ENCODE measurements at places on chromosomes 6 and 20. TPM values are rescaled to one million over a fixed set of nuclear protein-coding genes. Genes with fewer than 3 reads are reported as not detected.

- H3K4me1 ChIP-seq = no peaks in the 10 kb centered on the region
- no peak for DNase-seq
These were observed 143.9 kb upstream of the INSM1 start for GRCh38 chr20:20223981-20224380.

DNA sequence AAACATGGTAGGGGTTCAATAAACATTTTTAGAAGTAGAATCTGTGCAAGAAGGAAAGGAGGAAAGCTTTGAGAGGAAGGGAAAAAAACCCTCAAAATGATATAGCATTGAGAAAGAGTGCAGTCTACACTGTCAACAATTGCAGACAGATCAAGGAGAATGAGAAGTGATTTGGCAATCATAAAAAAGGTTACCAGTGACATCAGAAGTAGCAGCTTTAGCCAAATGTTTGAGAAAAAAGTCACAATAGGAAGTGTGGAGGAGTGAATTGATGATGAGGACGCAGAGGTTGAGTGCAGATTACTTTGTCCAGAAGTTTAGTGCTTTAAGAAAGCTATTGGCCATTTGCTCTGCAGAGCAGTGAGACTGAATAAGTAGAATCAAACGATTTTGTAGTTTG, 155.0 kb downstream of the GJA1 start:
- H3K27me3 ChIP-seq = no peaks in the 10 kb centered on the region
- no peaks in the 10 kb centered on the region for H3K4me1 ChIP-seq
- no peak overlapping the region for H3K4me3 ChIP-seq
- no peak for DNase-seq
- H3K27ac ChIP-seq = no peak overlapping the region
- no peaks in the 10 kb centered on the region for H3K36me3 ChIP-seq

DNA sequence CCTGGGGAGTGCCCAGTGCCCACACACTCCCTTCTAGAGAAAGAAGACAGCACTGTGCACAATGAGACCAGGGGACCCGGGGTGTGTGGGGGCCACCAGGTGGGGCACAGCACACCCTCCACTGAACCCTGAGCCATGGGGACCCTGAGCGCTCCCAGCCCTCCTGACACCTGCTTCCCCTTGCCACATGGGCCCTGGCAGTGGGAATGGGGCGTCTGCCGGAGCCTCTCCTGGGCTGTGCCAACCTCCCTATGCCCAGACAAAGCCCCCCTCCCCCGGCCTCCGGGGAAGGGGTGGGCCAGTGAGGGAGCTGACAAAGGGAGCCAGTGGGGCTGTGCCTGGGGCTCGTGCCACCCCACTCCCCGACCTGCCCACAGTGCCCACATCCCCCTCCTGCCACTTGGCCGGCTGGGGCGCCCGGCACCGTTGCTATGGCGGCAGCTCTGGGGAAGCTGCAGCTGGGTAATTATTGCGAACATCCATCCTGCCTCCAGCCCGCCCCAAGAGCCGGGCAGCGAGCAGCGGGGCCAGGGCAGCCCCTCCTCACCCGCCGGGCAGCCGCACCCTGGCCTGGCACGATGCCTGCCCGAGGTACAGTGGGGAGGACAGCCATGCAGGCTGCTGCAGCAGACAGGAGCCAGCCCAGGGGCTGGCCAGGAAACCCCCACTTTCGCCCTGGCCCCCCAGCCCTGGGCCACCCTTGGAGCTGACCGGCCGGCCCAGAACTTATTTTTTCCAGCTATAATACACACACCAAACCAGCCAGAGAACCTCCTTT, 41.9 kb upstream of the NOL4L start:
- no peak overlapping the region for H3K4me3 ChIP-seq
- no peak overlapping the region for H3K27ac ChIP-seq
- H3K36me3 ChIP-seq = no peaks in the 10 kb centered on the region
- DNase-seq = no peak

GRCh38 chr6:68726337-68726736, 91.3 kb downstream of the ADGRB3 start:
- no peak overlapping the region for H3K4me3 ChIP-seq
- no peak for DNase-seq
- no peaks in the 10 kb centered on the region for H3K4me1 ChIP-seq
- H3K27ac ChIP-seq = no peak overlapping the region
- H3K27me3 ChIP-seq = no peaks in the 10 kb centered on the region

- H3K27me3 ChIP-seq = peaks cover 73% of the 10 kb centered on the region
- H3K36me3 ChIP-seq = no peaks in the 10 kb centered on the region
- peak overlapping the region; percentile 90 for H3K4me3 ChIP-seq
- peak; percentile 20 for DNase-seq
- peaks cover 11% of the 10 kb centered on the region for H3K4me1 ChIP-seq
These were observed 416 bp downstream of the PTPRK start for GRCh38 chr6:128519931-128520435.

EEF1A2 gene
- total RNA-seq = 1.4 TPM

PDRG1 gene
- total RNA-seq = 16.4 TPM

DNA sequence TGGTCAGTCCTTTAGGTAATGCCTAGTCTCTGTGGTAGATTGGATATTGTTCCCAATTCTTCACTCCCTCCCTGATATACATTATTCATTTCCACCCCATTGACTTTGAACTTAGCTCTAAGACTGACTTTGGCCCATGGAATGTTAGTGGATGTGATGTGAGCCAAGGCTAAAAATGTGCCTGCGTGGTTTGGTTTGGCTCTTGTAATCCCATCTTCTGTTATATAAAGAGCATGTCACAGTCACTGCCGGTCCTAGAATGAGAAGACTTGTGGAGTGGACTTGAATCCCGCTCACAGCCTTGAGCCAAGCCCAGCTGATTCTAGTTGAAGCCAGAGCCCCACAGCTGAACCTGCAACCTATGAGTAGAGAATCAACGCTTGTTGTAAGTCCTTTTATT, 23.6 kb upstream of the DNAAF9 start:
- no peaks in the 10 kb centered on the region for H3K4me1 ChIP-seq
- H3K27me3 ChIP-seq = peaks cover 23% of the 10 kb centered on the region
- no peak overlapping the region for H3K4me3 ChIP-seq
- DNase-seq = no peak
- no peak overlapping the region for H3K27ac ChIP-seq

- H3K4me3 ChIP-seq = no peak overlapping the region
- no peak overlapping the region for H3K27ac ChIP-seq
- peaks cover 3% of the 10 kb centered on the region for H3K36me3 ChIP-seq
- no peak for DNase-seq
- peaks cover 4% of the 10 kb centered on the region for H3K4me1 ChIP-seq
- H3K27me3 ChIP-seq = peaks cover 7% of the 10 kb centered on the region
These were observed 3.7 kb upstream of the FASTKD5 start for GRCh38 chr20:3163099-3164042.

BANF2 gene
- total RNA-seq = not detected

DNA sequence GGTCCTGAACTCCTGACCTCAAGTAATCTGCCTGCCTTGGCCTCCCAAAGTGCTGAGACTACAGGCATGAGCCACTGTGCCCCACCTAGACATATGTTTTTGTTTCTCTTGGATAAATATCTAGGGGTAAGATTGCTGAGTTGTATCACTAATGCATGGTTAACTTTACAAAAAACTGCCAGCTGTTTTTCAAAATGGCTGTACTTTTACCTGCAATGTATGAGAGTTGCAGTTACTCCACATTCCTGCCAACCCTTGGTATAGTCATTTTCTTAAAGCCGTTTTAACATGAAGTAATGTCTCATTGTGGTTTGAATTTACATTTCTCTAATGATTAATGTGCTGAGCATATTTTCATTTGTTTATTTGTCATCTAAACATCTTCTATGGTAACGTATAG, 289.7 kb downstream of the UTRN start:
- H3K27ac ChIP-seq = no peak overlapping the region
- no peaks in the 10 kb centered on the region for H3K27me3 ChIP-seq
- no peak overlapping the region for H3K4me3 ChIP-seq
- no peak for DNase-seq
- H3K36me3 ChIP-seq = peaks cover 61% of the 10 kb centered on the region
- H3K4me1 ChIP-seq = peaks cover 17% of the 10 kb centered on the region

DNA sequence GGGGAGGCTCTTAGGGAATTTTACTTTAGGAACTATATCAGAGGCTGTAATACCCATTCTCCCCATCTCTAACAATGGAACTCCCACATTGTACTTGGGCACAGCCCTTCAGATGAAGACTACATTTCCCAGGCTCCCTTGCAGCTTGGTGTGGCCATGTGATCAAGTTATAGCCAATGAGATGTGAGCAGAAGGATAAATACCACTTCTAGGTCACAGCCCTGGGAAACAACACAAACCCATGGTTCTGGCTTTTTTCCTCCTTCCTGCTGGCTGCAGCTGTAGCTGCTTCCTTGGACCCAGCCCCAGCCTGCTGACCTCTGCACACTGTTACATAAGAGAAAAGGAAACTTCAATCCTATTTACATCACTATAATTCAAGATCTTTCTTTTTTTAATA, 445.9 kb upstream of the JARID2 start:
- H3K4me1 ChIP-seq = peaks cover 9% of the 10 kb centered on the region
- H3K27ac ChIP-seq = no peak overlapping the region
- H3K27me3 ChIP-seq = peaks cover 5% of the 10 kb centered on the region
- H3K36me3 ChIP-seq = no peaks in the 10 kb centered on the region
- no peak for DNase-seq

DNA sequence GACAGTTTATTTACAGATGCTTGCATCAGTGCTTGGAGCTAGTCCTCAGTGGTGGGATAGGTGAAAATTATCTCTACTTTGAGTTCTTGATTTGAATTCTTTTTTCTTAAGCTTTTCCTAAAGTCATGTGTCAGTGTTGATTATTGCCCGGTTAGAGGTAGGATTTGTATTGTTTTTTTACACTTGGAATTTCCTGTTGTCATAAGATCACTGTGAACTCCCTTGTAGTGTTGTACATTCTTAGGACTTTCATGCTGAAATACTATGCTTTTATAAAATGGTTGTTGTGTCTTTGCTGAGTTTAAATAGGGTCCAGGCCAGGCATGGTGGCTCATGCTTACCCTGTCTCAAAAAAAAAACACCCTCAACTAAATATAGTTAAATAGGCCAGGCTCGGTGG, 20.3 kb downstream of the ASXL1 start:
- H3K4me1 ChIP-seq = peaks cover 3% of the 10 kb centered on the region
- no peak overlapping the region for H3K4me3 ChIP-seq
- H3K27me3 ChIP-seq = no peaks in the 10 kb centered on the region
- DNase-seq = no peak

All from activated T-helper 2 cell treated with anti-CD3 and anti-CD28 coated beads, Interferon-gamma antibody, Interleukin-2, Interleukin-4, amounts not matched to agents 10 μg/mL and 5 μg/mL and 100 μg/mL, durations not matched to agents 14 hours and 24 hours and 36 hours (primary cell).